Progenitor cell of endocrine pancreas (in vitro differentiated cells): ENCODE measurements at places on chromosomes 4 and X.

- no peak for DNase-seq
- H3K36me3 ChIP-seq, result no peaks in the 10 kb centered on the region
- H3K4me1 ChIP-seq, result no peaks in the 10 kb centered on the region
- H3K4me3 ChIP-seq, result no peak overlapping the region
- H3K27ac ChIP-seq, result no peak overlapping the region
- H3K27me3 ChIP-seq, result no peaks in the 10 kb centered on the region
Measured at GRCh38 chrX:150084496-150085229, 146.4 kb upstream of the EOLA2 start.

DNA sequence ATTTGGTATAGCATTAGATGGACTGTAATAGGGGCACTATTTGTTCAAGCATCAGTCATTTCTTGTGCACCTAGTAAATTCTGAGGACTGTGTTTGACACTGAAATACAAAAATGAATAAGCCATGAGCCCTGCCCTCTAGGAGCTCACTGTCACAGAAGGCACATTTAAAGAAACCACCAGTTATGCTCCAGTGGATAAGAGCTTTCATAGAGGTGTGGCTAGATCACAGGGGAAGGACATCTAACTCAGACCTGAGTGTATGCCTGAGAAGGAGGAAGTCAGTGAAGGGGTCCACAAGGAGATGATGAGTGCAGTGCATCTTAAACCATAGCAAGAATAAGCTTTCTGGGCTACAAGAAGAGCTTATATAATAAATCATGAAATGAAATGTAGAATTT lies 40.1 kb downstream of the BTC start:
- no peak overlapping the region for H3K27ac ChIP-seq
- no peaks in the 10 kb centered on the region for H3K36me3 ChIP-seq
- DNase-seq, result no peak
- peaks cover 6% of the 10 kb centered on the region for H3K27me3 ChIP-seq
- no peak overlapping the region for H3K4me3 ChIP-seq
- H3K4me1 ChIP-seq, result no peaks in the 10 kb centered on the region

- H3K27me3 ChIP-seq, result no peaks in the 10 kb centered on the region
- no peak overlapping the region for H3K27ac ChIP-seq
- DNase-seq, result no peak
- H3K4me1 ChIP-seq, result peaks cover 1% of the 10 kb centered on the region
Measured at GRCh38 chrX:115894087-115894486, 276.5 kb upstream of the AGTR2 start.

- no peak for DNase-seq
- no peak overlapping the region for H3K4me3 ChIP-seq
- H3K27ac ChIP-seq, result no peak overlapping the region
- peaks cover 2% of the 10 kb centered on the region for H3K4me1 ChIP-seq
- no peaks in the 10 kb centered on the region for H3K36me3 ChIP-seq
Measured at GRCh38 chr4:123300222-123301039, 96.2 kb upstream of the SPRY1 start.

GRCh38 chr4:76147454-76148141 lies 599 bp downstream of the NUP54 start:
- DNase-seq, result peak; percentile 37
- peaks cover 5% of the 10 kb centered on the region for H3K36me3 ChIP-seq
- H3K27ac ChIP-seq, result peak overlapping the region; percentile 92
- H3K4me3 ChIP-seq, result peak overlapping the region; percentile 97
- no peaks in the 10 kb centered on the region for H3K27me3 ChIP-seq
- H3K4me1 ChIP-seq, result peaks cover 19% of the 10 kb centered on the region

- peaks cover 19% of the 10 kb centered on the region for H3K4me1 ChIP-seq
- peaks cover 2% of the 10 kb centered on the region for H3K27me3 ChIP-seq
- no peak for DNase-seq
- H3K27ac ChIP-seq, result no peak overlapping the region
Measured at GRCh38 chr4:147780137-147780777, 48.4 kb downstream of the ARHGAP10 start.

GRCh38 chrX:68947882-68948605 lies 119.2 kb downstream of the EFNB1 start:
- no peak overlapping the region for H3K4me3 ChIP-seq

- no peak for DNase-seq
- no peak overlapping the region for H3K4me3 ChIP-seq
- H3K36me3 ChIP-seq, result peaks cover 4% of the 10 kb centered on the region
- peaks cover 30% of the 10 kb centered on the region for H3K4me1 ChIP-seq
- peak overlapping the region; percentile 14 for H3K27ac ChIP-seq
Measured at GRCh38 chr4:76200771-76201231, 12.8 kb downstream of the SCARB2 start.

GRCh38 chr4:2648159-2648814 lies 107.8 kb downstream of the TNIP2 start:
- H3K4me3 ChIP-seq, result no peak overlapping the region
- no peak for DNase-seq
- H3K36me3 ChIP-seq, result peaks cover 17% of the 10 kb centered on the region
- peaks cover 1% of the 10 kb centered on the region for H3K4me1 ChIP-seq
- no peaks in the 10 kb centered on the region for H3K27me3 ChIP-seq

GRCh38 chr4:184694412-184694956 lies 39.4 kb downstream of the CENPU start:
- H3K27me3 ChIP-seq, result no peaks in the 10 kb centered on the region
- no peak overlapping the region for H3K4me3 ChIP-seq
- H3K27ac ChIP-seq, result no peak overlapping the region
- no peaks in the 10 kb centered on the region for H3K4me1 ChIP-seq
- DNase-seq, result no peak

GRCh38 chr4:152945639-152946038 lies 9.5 kb downstream of the FHDC1 start:
- H3K27me3 ChIP-seq, result no peaks in the 10 kb centered on the region
- no peak overlapping the region for H3K27ac ChIP-seq
- peaks cover 17% of the 10 kb centered on the region for H3K36me3 ChIP-seq
- DNase-seq, result no peak
- no peak overlapping the region for H3K4me3 ChIP-seq

- H3K4me1 ChIP-seq, result peaks cover 4% of the 10 kb centered on the region
- DNase-seq, result no peak
- no peak overlapping the region for H3K4me3 ChIP-seq
- H3K27me3 ChIP-seq, result no peaks in the 10 kb centered on the region
Measured at GRCh38 chr4:23323436-23323835, 566.4 kb downstream of the PPARGC1A start.

DNA sequence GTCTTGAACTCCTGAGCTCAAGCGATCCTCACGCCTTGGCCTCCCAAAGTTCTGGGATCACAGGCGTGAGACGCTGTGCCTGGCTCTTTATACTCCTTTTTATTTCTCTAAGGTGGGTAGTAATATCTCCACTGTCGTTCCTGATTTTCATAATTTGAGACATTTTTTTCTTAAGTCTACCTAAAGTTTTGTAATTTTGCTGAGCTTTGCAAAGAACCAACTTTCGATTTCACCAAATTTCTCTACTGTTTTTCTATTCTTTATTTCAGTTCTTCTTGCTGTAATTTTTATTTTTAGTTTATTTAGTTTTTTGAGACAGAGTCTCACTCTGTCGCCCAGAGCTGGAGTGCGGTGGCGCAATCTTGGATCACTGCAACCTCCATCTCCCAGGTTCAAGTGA lies 70.4 kb upstream of the CITED1 start:
- no peak for DNase-seq
- H3K27ac ChIP-seq, result no peak overlapping the region
- H3K4me3 ChIP-seq, result no peak overlapping the region
- H3K4me1 ChIP-seq, result peaks cover 3% of the 10 kb centered on the region

GRCh38 chr4:94605241-94605805 lies 152.4 kb upstream of the BMPR1B start:
- H3K36me3 ChIP-seq, result no peaks in the 10 kb centered on the region
- no peaks in the 10 kb centered on the region for H3K27me3 ChIP-seq
- H3K4me3 ChIP-seq, result no peak overlapping the region

- H3K27ac ChIP-seq, result no peak overlapping the region
- DNase-seq, result no peak
- H3K27me3 ChIP-seq, result no peaks in the 10 kb centered on the region
- no peaks in the 10 kb centered on the region for H3K36me3 ChIP-seq
Measured at GRCh38 chr4:172982151-172982590, 186.4 kb upstream of the GALNT7 start.

- no peak overlapping the region for H3K4me3 ChIP-seq
- H3K36me3 ChIP-seq, result no peaks in the 10 kb centered on the region
- DNase-seq, result no peak
- no peak overlapping the region for H3K27ac ChIP-seq
- H3K4me1 ChIP-seq, result peaks cover 51% of the 10 kb centered on the region
- H3K27me3 ChIP-seq, result no peaks in the 10 kb centered on the region
Measured at GRCh38 chr4:140084385-140084784, 69.6 kb downstream of the MAML3 start.

GRCh38 chrX:136622568-136622967 lies 25.4 kb upstream of the CD40LG start:
- no peaks in the 10 kb centered on the region for H3K4me1 ChIP-seq
- H3K27me3 ChIP-seq, result no peaks in the 10 kb centered on the region
- H3K4me3 ChIP-seq, result no peak overlapping the region

DNA sequence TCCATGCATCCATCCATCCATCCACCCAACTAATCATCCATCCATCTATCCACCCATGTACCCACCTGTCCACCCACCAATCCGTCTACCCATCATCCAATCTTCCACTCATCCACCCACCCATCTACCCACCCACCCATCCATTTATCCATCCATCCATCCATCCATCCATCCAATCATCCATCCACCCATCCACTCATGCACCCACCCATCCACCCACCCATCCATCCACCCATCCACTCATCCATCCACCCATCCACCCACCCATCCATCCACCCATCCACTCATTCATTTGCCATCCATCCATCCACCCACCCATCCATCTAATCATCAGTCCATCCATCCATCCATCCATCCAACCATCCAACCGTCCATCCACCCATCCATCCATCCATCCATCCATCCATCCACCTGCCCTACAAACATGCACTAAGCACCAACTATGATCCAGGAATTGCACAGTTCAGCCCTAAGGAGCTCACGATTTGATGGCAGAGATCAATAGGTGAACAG lies 21.3 kb upstream of the MXD4 start:
- H3K4me3 ChIP-seq, result no peak overlapping the region
- DNase-seq, result no peak
- no peaks in the 10 kb centered on the region for H3K4me1 ChIP-seq
- H3K36me3 ChIP-seq, result no peaks in the 10 kb centered on the region

DNA sequence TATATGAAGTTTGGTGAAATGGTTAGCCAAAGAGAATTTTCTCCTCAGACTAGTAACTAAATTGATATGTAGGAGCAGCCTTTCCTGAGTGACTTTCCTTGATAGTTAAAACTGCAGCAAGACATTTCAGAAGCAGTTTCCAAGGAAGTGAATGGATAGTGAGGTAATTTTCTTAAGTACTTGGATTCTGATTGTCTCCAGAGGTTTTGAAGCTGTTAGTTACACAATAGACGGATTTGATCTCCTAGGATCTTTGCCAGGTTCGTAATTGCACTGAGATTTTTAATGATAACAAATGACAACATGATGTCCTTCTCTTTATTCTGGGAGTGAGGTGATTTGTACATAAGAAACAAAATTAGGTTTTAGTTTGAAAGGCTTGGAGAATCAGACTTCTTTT lies 29.2 kb downstream of the PRRG1 start:
- no peak overlapping the region for H3K27ac ChIP-seq
- H3K4me1 ChIP-seq, result no peaks in the 10 kb centered on the region
- H3K27me3 ChIP-seq, result no peaks in the 10 kb centered on the region
- no peaks in the 10 kb centered on the region for H3K36me3 ChIP-seq
- no peak overlapping the region for H3K4me3 ChIP-seq

GRCh38 chr4:28759064-28759463 lies 1898.4 kb downstream of the STIM2 start:
- DNase-seq, result no peak
- H3K36me3 ChIP-seq, result no peaks in the 10 kb centered on the region
- no peak overlapping the region for H3K4me3 ChIP-seq

- H3K36me3 ChIP-seq, result no peaks in the 10 kb centered on the region
- H3K4me3 ChIP-seq, result no peak overlapping the region
- peaks cover 4% of the 10 kb centered on the region for H3K4me1 ChIP-seq
- no peaks in the 10 kb centered on the region for H3K27me3 ChIP-seq
Measured at GRCh38 chrX:84339507-84340364, 151.7 kb upstream of the RPS6KA6 start.

DNA sequence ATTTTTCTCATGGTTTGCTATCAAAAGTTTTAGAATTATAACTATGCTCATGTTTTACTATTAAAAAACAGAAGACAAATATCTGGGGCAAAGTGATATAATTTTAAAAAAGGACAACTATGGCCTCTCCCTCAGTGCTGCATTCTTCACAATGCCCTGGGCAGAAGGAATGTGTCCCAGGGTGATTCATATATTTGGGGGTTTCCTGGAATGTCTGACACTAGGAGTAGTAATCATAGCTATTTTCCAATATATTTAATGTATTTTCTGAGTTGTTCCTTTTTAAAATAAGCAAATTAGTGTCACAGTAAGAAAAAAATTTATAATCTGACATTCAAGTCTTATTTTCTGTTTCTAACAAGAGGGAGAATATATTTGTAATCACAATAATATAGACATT lies 281.7 kb downstream of the UNC5C start:
- DNase-seq, result no peak
- peaks cover 11% of the 10 kb centered on the region for H3K36me3 ChIP-seq
- H3K27me3 ChIP-seq, result no peaks in the 10 kb centered on the region
- H3K4me3 ChIP-seq, result no peak overlapping the region
- peaks cover 8% of the 10 kb centered on the region for H3K4me1 ChIP-seq
- no peak overlapping the region for H3K27ac ChIP-seq

DNA sequence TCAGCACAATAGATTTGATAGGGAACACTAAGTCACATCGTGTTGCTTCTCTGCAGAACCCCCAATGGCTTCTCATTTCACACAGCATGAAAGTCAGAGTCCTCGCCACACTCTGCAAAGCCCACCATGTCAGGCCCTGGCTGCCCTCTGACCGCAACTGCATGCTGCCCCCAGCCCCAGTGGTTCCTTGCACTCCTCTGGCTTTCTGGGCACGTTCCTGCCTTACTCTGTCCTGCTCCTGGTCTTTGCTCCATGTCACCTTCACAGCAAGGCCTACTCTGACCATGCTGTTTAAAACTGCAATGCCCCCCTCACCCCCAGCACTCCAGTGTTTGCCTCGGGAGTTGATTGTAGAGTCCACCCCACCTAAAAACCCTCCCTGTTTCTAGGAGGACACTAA lies 78.1 kb downstream of the EVC start:
- DNase-seq, result no peak
- H3K36me3 ChIP-seq, result peaks cover 34% of the 10 kb centered on the region
- no peak overlapping the region for H3K4me3 ChIP-seq
- peak overlapping the region; percentile 30 for H3K27ac ChIP-seq
- no peaks in the 10 kb centered on the region for H3K4me1 ChIP-seq
- H3K27me3 ChIP-seq, result no peaks in the 10 kb centered on the region

- H3K36me3 ChIP-seq, result no peaks in the 10 kb centered on the region
- H3K27ac ChIP-seq, result no peak overlapping the region
Measured at GRCh38 chr4:80078346-80079092, 5.5 kb upstream of the ANTXR2 start.
